Activated naive CD8-positive, alpha-beta T cell treated with anti-CD3 and anti-CD28 coated beads for 36 hours (primary cell): ENCODE measurements at places on chromosomes 12 and 14. TPM values are rescaled to one million over a fixed set of nuclear protein-coding genes. Genes with fewer than 3 reads are reported as not detected.
A peak's percentile ranks its signal among the peaks of the same experiment; 100 is the strongest.

OTOGL gene
- not detected for total RNA-seq

ATXN7L3B gene
- 18.5 TPM for total RNA-seq

GRCh38 chr12:117363953-117364486 is 2.6 kb upstream of the NOS1 start:
- no peak overlapping the region for H3K27ac ChIP-seq
- peaks cover 47% of the 10 kb centered on the region for H3K27me3 ChIP-seq
- no peaks in the 10 kb centered on the region for H3K36me3 ChIP-seq
- H3K4me3 ChIP-seq: no peak overlapping the region
- H3K4me1 ChIP-seq: no peaks in the 10 kb centered on the region

TAS2R31 gene
- total RNA-seq: 0.58 TPM

DNA sequence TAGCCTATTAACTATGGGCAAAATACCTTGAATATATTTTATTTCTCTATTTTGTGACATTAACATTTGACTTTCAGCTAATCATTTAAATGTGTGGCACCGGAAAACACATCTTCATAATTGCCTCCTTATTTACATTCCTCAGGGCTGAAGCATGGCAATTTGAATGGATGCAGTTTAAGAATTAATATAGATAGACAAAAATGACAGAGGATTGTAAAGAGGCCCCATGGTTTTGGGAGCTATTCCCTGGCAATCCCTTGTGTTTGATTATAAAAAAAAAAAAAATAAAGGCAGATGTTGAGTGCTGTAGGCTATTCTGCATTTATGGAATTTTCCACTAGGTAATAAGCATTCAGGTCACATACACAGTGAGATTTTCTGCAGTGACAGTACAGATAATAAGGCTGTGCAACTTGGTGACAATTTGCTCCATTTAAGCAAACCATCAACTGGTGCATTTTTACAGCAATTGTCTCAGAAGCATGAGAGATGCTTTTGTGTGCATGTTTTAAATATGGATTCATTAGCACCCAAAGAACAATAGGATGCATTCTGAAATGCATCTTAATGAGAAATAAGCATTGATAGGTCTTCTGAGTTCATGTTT is 123.2 kb upstream of the SLC38A4 start:
- H3K27me3 ChIP-seq: no peaks in the 10 kb centered on the region
- no peaks in the 10 kb centered on the region for H3K36me3 ChIP-seq
- no peaks in the 10 kb centered on the region for H3K4me1 ChIP-seq
- H3K27ac ChIP-seq: no peak overlapping the region
- no peak for DNase-seq

ART4 gene
- total RNA-seq: not detected

PDE3A gene
- total RNA-seq: not detected

- peaks cover 9% of the 10 kb centered on the region for H3K4me1 ChIP-seq
- H3K36me3 ChIP-seq: peaks cover 11% of the 10 kb centered on the region
- no peaks in the 10 kb centered on the region for H3K27me3 ChIP-seq
Measured at GRCh38 chr12:89733579-89734201, 25.1 kb upstream of the ATP2B1 start.

- no peak overlapping the region for H3K27ac ChIP-seq
- DNase-seq: no peak
- H3K27me3 ChIP-seq: peaks cover 5% of the 10 kb centered on the region
- H3K4me3 ChIP-seq: no peak overlapping the region
- H3K4me1 ChIP-seq: peaks cover 2% of the 10 kb centered on the region
Measured at GRCh38 chr12:19186722-19187661, 57.5 kb downstream of the PLEKHA5 start.

DNA sequence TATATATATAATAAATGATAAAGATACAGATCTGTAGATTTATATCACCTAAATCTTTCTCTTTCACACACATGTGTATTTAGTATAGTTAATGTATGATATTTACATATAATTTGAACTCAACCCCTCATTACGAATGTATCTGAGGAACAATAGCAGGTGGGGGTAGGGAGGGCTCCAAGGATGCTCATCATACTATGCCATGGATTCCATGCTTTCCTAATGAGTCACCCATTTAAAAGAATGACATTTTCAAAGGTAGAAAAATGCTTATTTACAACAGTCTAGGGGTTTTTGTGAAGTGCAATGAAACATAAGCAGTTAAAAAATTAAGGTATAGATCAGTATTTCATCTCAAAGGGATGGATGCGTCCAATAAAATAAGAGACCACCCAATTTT is 181.6 kb downstream of the SOX5 start:
- no peaks in the 10 kb centered on the region for H3K36me3 ChIP-seq
- no peak overlapping the region for H3K27ac ChIP-seq
- no peaks in the 10 kb centered on the region for H3K27me3 ChIP-seq
- DNase-seq: no peak
- H3K4me1 ChIP-seq: no peaks in the 10 kb centered on the region
- H3K4me3 ChIP-seq: no peak overlapping the region

DNA sequence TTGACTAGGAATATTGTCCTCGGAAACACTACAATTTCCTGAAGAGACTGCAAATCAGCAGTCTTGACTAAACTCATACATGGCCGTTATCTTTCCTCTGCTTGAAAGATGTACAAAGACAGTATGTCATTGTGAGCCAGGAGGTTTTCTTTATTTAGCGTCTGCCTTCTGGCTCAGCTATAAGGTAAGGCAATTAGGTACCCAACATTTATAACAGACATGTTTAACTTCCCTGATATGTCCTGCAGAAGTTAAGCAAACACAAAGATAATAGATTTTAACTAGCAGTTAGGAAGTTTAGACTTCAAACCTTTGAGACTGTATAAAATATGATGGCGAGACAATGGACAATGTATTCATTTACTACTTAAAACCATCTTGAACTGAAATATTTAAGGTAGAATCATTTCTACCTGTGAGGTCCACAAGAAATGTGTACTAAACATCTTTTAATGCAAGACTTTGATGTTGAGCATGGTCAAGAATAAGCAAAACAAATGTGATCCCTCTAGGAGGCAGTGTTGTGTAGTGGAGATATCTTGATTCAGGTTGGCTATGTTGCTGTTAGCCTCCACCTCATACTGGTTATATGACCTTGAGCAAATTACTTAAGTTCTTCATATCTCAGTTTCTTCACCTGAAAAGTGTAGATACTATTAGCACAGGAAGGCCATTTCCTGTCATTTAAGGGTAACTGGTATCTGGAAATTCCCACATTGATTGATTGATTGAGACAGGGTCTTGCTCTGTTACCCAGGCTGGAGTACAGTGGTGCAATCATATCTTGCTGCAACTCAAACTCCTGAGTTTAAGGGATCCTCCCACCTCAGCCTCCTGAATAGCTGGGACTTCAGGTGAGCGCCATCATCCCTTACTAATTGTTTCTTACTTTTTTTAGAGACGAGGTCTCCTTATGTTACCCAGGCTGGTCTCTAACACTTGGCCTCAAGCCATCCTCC is 96.3 kb upstream of the EEA1 start:
- peaks cover 4% of the 10 kb centered on the region for H3K4me1 ChIP-seq
- H3K36me3 ChIP-seq: no peaks in the 10 kb centered on the region
- H3K4me3 ChIP-seq: no peak overlapping the region
- H3K27ac ChIP-seq: no peak overlapping the region
- no peaks in the 10 kb centered on the region for H3K27me3 ChIP-seq

DNA sequence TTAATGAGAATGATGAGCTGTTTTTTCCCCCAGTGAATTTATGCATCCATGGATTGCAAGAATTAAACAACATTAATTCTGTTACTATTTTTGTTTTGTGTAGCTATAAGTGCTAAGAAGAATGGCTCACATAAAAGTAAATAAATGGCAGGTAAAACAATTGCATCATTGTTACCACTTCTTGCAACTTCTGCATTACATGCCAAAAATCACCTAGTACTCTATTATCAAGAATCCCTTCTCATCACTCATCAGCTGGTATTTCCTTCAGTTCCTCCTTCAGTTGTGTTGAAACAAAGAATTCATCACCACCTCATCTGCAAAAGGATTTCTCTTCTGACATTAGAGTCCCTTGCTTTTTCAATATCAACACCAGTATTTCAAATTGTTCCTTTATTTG is 773 bp downstream of the A2M start:
- H3K4me3 ChIP-seq: no peak overlapping the region
- no peak for DNase-seq
- no peaks in the 10 kb centered on the region for H3K27me3 ChIP-seq

GRCh38 chr12:100215209-100215608 is 14.6 kb downstream of the ACTR6 start:
- no peak overlapping the region for H3K4me3 ChIP-seq
- peak overlapping the region; percentile 42 for H3K27ac ChIP-seq
- no peaks in the 10 kb centered on the region for H3K27me3 ChIP-seq
- no peaks in the 10 kb centered on the region for H3K4me1 ChIP-seq
- H3K36me3 ChIP-seq: peaks cover 6% of the 10 kb centered on the region

GRCh38 chr14:85619851-85620250 is 89.9 kb downstream of the FLRT2 start:
- H3K27me3 ChIP-seq: no peaks in the 10 kb centered on the region
- H3K36me3 ChIP-seq: no peaks in the 10 kb centered on the region
- DNase-seq: no peak

NINJ2 gene
- 1.9 TPM for total RNA-seq

GRCh38 chr14:91029456-91030217 is 30.8 kb downstream of the RPS6KA5 start:
- H3K27ac ChIP-seq: peak overlapping the region; percentile 13
- H3K36me3 ChIP-seq: peaks cover 28% of the 10 kb centered on the region
- peak overlapping the region; percentile 14 for H3K4me3 ChIP-seq
- no peak for DNase-seq
- no peaks in the 10 kb centered on the region for H3K27me3 ChIP-seq

GRCh38 chr14:80315681-80316080 is 104.4 kb upstream of the DIO2 start:
- DNase-seq: no peak
- no peak overlapping the region for H3K27ac ChIP-seq
- H3K36me3 ChIP-seq: no peaks in the 10 kb centered on the region
- H3K27me3 ChIP-seq: no peaks in the 10 kb centered on the region
- no peaks in the 10 kb centered on the region for H3K4me1 ChIP-seq

DNA sequence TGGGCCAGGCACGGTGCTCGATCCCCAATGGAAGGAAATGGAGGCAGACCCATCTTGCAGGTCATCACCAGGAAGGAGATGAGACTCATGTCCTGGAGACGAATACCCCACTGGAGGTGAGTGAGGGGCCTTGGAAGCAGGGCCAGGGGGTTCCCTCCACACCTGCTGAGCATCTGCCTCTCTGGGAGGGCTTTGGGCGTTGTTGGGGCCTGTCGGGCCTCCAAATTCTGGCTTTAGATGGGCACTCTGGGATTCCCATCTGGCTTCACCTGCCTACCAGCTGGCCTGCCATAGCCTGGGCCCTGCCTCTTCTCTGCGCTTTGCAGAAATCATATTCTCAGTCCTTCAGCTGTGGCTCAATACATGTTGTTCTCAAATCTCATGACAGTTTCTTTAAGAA is 13.9 kb downstream of the RTL1 start:
- H3K27ac ChIP-seq: no peak overlapping the region
- no peak for DNase-seq
- H3K4me1 ChIP-seq: no peaks in the 10 kb centered on the region
- H3K36me3 ChIP-seq: no peaks in the 10 kb centered on the region

- no peaks in the 10 kb centered on the region for H3K27me3 ChIP-seq
- H3K36me3 ChIP-seq: peaks cover 18% of the 10 kb centered on the region
- no peak overlapping the region for H3K27ac ChIP-seq
Measured at GRCh38 chr12:100186071-100186470, 14.5 kb upstream of the ACTR6 start.

- no peak for DNase-seq
- H3K4me3 ChIP-seq: no peak overlapping the region
- peaks cover 20% of the 10 kb centered on the region for H3K27me3 ChIP-seq
- no peaks in the 10 kb centered on the region for H3K4me1 ChIP-seq
Measured at GRCh38 chr14:78324353-78324752, 154.2 kb downstream of the NRXN3 start.

DNA sequence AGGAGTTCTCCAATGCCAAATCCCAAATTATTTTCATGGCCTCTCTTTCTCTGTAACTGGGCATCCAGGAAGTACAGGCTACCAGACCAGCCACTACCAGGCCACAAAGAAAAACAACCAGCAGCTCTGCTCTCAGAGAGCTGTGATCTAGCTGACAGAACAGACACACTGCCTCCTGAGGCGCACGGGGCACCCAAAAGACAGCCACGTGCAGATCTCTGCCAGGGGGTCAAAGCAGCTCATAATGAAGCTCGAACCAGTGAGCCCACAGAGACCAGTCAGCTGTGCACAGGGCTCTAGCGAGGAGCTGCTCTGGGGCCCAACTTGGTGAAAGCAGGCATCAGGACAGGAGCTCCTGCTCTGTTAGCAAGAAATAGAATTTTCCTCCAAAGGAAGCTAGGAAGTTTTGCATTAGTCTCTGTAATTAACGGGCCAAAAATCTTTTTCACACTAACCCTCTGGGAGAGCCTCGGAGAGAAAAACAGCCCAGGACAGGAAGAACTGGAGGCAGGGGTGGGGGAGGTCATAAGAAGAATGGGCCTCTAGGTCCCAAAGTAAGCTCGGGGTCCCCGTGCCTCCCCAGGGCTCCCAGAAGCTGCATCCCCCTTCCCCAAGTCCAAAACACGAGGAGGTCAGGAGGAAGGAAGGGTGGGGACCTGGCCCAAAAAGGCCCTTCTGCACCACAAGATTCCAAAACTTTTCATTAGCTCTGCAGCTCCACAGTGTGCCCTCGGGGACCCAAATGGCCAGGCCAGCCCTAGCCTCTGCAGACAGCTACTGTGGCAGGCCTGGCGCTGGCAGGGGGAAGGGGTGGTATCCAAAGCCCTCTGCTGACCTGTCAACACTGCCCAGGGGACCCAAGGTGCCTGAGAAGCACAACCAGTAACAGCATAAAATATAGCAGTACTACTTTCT is 30.2 kb downstream of the ACTN1 start:
- DNase-seq: peak; percentile 34
- H3K36me3 ChIP-seq: peaks cover 23% of the 10 kb centered on the region
- H3K4me3 ChIP-seq: peak overlapping the region; percentile 56
- H3K27ac ChIP-seq: peak overlapping the region; percentile 87
- no peaks in the 10 kb centered on the region for H3K27me3 ChIP-seq

FGD6 gene
- 0.70 TPM for total RNA-seq

RTL1 gene
- total RNA-seq: not detected

RDH12 gene
- not detected for total RNA-seq

KRT75 gene
- not detected for total RNA-seq

SVOP gene
- not detected for total RNA-seq

B4GALNT1 gene
- 1.5 TPM for total RNA-seq
